ENCODE measurements at places on chromosomes 3 and 15.

GRCh38 chr3:62795978-62796657 is 79.1 kb downstream of the CADPS start:
- DNase-seq = no peak

DNA sequence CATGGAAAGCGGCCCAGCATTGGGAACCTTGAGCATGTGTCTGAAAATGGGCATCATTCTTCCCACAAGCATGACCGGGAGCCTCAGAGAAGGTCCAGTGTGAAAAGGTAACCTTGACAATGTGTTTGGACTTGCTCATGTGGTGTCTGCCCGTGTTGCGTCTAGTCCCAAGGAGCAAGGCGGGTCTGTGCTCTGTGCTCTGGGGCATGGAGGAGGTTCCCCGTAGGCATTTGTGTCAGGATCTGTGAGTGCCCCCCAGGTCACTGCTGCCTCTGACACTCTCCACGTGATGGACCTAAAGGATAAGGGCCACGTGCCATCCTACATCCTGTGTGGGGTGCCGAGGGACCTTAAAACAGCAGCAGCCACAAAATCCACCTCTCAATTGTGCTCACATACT is 44.9 kb downstream of the CHDH start:
- DNase-seq = no peak

- no peak for DNase-seq
Measured at GRCh38 chr3:106813742-106814141, 563.5 kb upstream of the CCDC54 start.

DNA sequence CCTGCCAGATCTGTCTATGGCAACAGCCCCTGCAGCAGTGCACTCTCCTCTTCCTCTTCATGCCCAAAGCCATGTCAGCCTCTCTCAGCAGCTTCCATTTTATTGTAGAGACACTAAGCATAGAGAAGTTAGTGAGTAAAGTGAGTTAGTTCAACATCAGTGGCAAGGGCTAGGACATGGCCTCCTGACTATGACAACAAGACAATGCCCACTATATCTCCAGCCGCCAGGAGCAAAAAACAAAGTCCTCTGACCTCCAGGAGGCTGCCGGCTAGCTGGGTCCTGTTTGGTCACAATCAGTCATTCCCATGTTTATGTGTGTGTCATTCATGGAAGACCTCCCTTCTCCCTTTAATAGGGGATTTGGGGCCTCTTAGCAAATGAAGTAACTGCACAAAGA is 14.9 kb downstream of the NR1I2 start:
- DNase-seq = no peak

- DNase-seq = no peak
Measured at GRCh38 chr3:112074616-112075497, 11.3 kb upstream of the C3orf52 start.

GRCh38 chr15:28934645-28935044 is 48.9 kb downstream of the APBA2 start:
- no peak for DNase-seq

DNA sequence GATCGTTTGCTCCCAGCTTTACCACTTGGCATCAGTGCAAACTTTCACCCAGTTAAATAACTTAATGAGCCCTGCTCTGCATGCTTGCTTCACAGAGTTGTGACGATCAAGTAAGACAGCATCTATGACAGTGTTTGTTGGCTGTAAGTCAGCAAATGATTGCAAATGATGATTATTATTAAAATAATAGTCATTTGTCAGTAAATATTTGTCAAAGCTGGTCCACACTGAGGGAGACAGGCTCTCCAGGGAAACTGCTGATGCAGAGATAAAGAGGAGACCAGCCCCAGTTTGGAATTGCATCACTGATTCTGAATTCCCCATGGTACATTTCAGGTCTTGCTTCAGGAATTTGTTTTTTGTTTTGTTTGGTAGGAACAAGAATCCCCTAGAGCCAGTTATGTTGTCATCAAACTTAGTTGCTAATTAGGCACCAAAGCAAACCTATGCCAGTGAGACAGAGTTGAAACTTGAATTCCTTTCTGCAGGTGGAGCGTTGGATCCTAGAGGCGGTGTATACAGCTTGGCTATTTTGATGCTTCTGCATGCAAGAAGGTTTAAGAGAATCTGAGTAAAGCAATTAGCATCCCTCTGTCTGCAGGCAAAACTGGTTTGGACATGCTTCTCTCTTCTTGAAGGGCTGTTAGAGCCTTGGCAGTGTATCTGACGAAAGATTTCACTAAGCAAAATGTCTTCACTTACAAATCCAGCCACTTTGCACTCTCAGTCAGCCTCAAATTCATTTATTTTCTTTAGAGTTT is 338.6 kb upstream of the TPRG1 start:
- DNase-seq = no peak

DNA sequence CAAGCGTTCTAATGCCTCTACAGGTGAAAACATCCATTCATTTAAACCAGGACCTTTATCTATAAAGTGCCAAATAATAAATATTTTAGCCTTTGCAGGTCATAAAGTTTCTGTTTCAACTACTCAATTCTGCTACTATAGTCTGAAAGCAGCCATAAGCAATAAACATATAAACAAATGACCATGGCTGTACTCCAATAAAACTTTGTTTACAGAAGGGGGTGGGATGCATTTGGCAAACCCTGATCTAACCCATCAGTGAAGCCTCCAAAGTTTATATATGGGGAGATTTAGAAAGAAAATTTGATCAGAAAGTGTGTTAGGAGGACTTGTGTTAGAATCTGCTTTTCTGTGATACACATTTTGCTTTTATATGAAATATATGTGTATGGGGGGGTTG is 161.3 kb downstream of the ZBTB20 start:
- DNase-seq = no peak

GRCh38 chr3:98188545-98188944 is 22.0 kb downstream of the OR5H15 start:
- peak; percentile 92 for DNase-seq

GRCh38 chr3:138049157-138049919 is 39.4 kb downstream of the CLDN18 start:
- DNase-seq = no peak

- DNase-seq = no peak
Measured at GRCh38 chr3:187626581-187626980, 43.6 kb downstream of the SST start.

GRCh38 chr3:148457886-148458285 is 239.8 kb upstream of the AGTR1 start:
- DNase-seq = no peak
